ENCODE measurements at places on chromosomes 13 and 19.

DNA sequence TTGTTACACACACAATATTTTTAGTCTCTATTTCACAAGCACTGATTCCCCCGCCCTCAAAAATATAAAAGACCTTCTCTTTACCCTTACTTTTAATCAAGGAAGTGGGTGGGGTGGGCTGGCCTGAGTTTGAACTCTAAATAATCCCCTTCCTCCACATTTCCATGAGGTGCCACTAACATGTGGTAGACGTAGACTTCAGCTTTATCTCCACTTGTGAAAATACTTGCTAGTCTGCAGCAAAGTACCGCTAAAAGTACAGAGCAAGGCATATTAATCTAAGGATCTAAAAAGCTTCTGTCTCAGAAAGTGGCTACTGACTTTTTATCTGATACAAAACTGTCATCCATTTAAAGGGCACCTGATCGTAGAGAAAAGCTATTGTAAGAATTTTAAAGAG is 739.6 kb upstream of the SLC10A2 start:
- DNase-seq: no peak

GRCh38 chr13:89930861-89931260 is 1416.6 kb upstream of the MIR17HG start:
- DNase-seq: no peak

DNA sequence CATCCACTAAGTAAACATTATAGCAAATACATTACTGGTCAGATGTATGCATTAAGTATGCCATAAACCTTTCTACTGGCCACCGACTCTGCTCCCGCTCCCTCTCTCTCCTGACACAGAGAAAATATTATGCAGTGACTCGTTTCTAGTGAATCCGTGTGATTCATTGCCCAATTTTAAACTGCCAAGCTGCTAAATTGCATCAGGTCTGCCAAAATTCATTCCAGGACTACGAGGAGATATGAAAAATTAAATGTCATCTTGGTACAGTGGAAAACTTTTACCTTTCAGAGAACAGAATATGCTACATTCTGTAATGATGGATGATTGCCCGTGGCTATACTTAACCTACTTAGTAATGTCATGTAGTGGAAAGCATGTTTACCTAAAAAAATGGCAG is 368.8 kb upstream of the TSHZ3 start:
- DNase-seq: no peak

- DNase-seq: no peak
Observed at GRCh38 chr13:54628383-54628782, 1599.8 kb downstream of the OLFM4 start.

GRCh38 chr19:40831502-40832430 is 18.5 kb downstream of the CYP2A6 start:
- DNase-seq: no peak

- DNase-seq: no peak
Observed at GRCh38 chr13:74866101-74866500, 615.9 kb downstream of the TBC1D4 start.

DNA sequence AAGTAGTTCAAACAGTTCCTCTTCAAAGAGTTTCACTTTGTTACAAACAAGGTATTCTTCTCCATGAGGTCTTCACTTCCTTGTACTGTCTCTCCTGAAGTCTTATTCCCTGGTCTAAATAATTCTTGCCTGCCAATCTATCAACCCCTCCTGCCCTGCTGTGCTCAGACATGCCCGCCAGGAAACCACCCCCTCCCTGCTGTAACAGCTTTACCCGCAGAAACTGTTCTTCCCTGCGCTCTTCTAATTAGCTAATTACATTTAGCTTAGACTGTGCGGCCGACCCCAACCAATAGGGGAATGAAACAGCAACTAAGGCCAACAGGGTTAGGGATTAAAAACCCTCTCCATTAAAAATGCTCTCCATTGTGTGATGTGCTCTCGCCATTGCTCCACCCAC is 46.7 kb downstream of the ZNF846 start:
- DNase-seq: no peak

- DNase-seq: no peak
Observed at GRCh38 chr13:78045916-78046315, 127.3 kb upstream of the EDNRB start.

GRCh38 chr19:42200116-42200715 is 17.3 kb downstream of the DEDD2 start:
- no peak for DNase-seq

DNA sequence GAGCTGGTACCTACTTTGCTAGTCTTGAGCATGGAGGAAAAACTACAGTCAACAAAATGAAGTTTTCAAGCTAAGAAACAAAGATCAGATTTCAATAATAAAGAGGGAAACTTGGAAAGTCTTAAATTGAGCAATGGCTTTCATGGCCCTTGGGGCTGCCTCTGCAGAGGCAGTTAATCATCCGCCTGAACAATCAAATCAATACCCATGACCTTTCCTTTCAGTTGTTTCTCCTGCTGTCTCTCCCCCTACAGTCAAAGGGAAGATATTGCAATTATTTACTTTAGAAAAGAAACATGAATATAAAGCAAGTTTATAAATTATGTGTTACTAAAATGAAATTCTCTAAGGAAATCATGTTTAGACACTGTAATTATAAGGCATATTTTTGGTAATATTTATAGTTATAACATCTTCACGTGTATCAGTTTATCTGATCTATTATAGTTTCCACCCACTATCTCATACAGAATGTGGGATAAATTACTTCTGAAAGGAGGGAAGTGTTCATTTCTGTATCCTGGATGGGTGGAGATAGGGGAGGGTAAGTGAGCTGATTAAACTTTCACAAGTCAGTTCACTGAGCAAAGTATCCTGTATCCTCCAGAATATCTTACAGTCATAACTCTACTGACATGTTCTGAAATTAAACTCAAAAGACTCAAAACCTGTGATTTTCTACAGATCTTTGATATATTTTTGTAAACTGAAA is 72.4 kb upstream of the TSC22D1 start:
- no peak for DNase-seq

DNA sequence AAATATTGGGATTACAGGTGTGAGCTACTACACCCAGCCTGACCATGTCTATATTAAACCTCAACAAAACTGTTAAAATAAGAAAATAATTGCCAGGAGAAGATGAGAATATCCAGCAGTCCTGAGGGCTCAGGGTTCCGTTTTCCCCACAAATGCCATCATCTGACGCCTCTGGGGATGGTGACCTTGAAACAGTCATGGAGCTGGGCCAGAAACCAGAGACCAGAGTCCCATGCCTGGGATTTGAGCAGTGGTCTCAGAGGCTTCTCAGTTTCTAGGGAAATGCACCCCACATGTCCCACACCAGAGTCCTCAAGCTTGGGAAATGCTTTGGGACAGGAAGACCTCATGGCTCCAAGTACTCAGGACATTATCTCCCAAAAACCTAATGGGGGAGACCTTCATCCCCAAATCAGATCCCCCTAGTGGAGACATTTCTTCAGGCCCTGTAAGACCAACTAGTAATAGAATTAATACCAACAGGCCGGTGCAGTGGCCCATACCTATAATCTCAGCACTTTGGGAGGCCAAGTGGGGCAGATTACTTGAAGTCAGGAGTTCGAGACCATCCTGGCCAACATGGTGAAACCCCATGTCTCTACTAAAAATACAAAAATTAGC is 2.9 kb upstream of the MAP1S start:
- DNase-seq: no peak

DNA sequence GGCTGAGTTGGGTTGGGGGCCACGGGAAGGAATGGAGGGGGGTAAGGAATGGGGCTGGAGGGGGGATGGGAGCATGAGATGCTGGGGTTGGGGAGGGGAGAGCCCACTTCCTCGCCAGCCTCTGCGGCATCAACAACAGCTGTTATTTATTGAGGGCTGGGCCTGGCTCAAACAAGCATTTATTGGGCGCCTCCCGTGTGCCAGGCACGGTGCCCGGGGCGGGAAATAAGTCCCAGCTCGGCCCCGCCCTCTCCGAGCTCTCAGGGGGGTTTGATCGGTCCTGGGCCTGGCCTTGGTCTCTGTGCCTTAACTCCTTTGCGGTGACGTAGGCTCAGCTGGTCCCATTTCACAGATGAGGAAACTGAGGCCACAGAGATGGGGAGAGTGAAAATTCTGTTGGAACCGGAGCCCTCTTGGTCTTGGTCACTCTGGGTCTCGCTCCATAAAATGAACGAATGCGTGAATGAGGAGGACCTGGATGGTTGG is 919 bp upstream of the ADAMTS10 start:
- DNase-seq: no peak

DNA sequence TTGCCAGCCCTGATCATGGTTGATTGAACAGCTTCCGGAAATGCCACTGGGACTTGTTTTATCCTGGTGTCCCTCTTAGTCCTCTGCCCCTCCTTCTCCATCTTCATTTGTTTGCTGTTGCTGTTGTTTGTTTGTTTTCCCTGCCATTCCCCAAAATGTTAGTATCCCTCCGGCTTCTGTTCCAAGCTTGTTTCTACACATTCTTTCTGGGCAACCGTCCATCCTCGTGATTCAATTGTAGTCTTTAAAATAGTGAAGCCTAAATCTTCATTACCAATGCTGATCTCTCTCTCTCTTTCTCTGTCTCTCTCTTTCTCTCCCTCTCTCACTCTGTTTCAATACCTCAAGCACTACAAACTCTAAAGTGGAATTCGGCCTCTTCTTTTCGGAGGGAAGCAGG is 649.3 kb upstream of the ARGLU1 start:
- no peak for DNase-seq

- DNase-seq: no peak
Observed at GRCh38 chr13:71030784-71031183, 836.2 kb downstream of the DACH1 start.

GRCh38 chr13:53197424-53197823 is 168.8 kb downstream of the OLFM4 start:
- DNase-seq: no peak

- no peak for DNase-seq
Observed at GRCh38 chr19:40691421-40692211, 1.2 kb upstream of the NUMBL start.

GRCh38 chr19:48818234-48818820 is 7.5 kb upstream of the BCAT2 start:
- no peak for DNase-seq

- no peak for DNase-seq
Observed at GRCh38 chr19:40646743-40647254, 43.7 kb downstream of the NUMBL start.

DNA sequence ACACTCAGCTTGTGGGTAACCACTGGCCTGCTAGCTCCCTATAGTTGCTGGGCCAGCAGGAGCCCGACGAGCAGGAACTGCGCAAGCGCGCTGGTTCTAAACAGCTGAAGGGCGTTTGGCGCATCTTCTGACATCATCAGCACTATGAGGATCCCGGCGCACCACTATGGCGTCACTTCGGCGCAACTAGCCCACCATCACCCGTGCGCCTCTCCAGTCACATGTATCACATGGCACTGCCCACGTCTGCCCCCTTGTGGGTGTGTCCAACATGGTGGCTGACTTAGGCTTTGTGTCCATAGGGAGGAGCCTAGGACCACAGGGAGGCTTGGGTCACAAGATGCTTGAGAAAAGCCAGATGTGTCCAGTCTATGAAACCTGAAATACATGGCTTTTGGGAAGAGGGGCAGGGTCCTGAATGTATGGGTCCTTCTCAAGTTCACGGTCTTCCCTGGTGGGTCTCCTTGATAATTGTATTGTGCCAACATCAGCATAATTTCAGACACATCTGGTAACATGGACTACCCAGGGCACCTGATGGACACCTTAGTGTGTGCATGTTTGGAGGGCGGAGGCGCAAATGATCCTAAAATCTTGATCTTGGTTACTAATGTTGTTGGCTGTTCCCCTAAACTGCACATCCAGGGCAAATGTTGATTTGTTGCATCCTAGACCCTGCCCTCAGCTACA is 18.0 kb downstream of the KLK4 start:
- DNase-seq: no peak

GRCh38 chr19:34165295-34165738 is 7.0 kb upstream of the LSM14A start:
- no peak for DNase-seq

DNA sequence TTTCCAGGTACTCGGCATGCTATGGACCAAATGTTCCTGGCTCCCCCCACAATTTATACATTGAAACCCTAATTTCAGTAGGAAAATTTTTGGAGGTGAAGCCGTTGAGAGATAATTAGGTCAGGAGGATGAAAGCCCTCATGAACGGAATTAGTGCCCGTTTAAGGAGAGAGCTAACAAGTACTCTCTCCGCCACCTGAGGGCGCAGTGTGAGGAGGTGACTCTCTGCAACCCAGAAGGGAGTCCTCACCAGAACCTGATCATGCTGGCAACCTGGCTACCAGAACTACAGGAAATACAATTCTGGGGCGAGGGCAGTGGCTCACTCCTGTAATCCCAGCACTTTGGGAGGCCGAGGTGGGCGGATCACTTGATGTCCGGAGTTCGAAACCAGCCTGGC is 397.8 kb downstream of the SLITRK5 start:
- DNase-seq: peak; percentile 0

DNA sequence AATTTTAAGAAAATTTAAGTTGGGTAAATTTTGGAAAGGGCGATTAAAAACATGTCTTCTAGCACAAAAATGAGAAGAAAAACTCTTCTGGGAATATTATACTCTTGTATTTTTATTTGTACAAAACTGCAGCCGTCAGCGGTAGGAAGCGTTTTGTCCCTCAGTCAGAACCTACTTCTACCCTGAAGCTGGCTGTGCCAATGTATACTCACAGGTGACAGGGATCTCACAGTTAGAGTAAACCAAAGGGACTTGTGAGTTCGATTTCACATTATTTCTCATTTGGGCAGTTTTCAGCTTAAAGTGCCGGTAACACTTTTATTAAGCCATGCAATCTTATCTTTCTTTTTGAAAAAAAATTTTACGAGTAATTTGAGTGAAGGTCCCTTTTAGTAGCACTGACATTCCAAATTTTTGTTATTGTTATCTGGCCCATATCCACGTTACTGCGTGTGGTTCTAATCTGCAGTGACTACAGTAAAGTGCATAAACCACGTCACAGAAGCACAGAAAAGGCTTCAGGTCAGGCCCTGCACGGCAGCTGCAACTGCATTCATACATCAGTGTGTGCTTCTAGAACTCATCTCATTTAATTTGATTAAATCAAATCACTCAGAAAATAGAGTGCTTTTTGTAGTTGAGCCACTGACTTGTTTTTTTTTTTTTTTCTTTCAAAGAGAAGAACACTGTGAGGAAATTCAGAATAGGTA is 387.3 kb downstream of the LIG4 start:
- no peak for DNase-seq

GRCh38 chr13:33441015-33441414 is 155.5 kb upstream of the STARD13 start:
- DNase-seq: no peak

GRCh38 chr19:10230173-10230860 is 814 bp downstream of the S1PR2 start:
- DNase-seq: peak; percentile 63

DNA sequence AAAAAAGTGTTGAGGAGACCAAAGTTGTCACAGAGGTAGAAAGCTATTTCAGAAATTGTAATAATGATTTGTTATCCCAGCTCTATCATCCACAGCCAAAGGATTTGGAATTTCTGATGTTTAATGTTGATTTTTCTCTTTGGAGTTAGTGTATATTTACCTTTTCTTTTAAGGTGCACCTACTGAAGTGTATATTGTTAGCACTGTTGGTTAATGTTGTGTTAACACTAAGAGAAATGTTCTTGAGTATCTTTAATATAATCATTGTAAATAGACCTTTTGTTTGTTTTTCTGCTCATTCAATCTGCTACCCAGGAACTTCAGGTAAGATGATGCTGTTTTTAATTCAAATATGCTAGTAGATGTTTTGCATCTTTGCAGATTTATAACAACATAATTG is 57.5 kb downstream of the ZAR1L start:
- DNase-seq: no peak

- no peak for DNase-seq
Observed at GRCh38 chr13:28037399-28037798, 48.9 kb upstream of the URAD start.

All from stimulated activated CD4-positive, alpha-beta T cell treated with anti-CD3 and anti-CD28 coated beads, Interleukin-1b, Interleukin-23, amount 100 ng/mL, for 4 hours (primary cell).